Activated CD8-positive, alpha-beta T cell treated with anti-CD3 and anti-CD28 coated beads for 36 hours (primary cell): ENCODE measurements at places on chromosomes 5 and 9.

GRCh38 chr5:160484678-160485077 lies 63.0 kb downstream of the PTTG1 start:
- DNase-seq: no peak

DNA sequence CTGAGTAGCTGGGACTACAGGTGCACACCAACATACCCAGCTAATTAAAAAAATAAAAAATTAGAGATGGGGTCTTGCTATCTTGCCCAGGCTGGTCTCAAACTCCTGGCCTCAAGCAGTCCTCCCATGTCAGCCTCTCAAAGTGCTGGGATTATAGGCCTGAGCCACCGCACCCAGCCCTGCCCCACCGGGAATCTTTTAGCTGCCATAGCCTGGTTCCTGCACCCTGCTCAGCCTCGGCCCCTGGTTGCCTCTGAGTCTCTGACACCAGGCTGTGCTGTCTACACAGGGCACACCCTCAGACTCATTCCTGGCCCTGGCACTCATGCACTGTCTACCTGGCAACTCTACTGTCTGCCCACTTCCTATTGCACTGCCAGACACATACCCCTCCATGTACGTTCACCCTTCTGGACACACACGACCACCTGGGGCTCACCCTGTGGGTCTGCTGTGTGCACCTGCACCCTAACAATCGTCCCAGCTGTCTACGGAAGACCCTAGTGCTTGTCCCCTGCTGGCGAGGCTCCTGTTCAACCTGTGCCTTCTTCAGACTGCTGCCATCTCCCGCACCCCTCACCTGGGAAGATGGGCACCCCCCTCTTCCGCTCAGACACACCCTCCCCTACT lies 1.4 kb downstream of the PROP1 start:
- no peak for DNase-seq

GRCh38 chr9:112550531-112550930 lies 63.9 kb downstream of the KIAA1958 start:
- no peak for DNase-seq

GRCh38 chr9:14868772-14869583 lies 41.2 kb downstream of the FREM1 start:
- no peak for DNase-seq

- DNase-seq: no peak
These were observed 1.3 kb downstream of the DMRT1 start for GRCh38 chr9:842635-843426.

- DNase-seq: no peak
These were observed 35.5 kb downstream of the TIMD4 start for GRCh38 chr5:156927545-156927944.

GRCh38 chr5:140637371-140638100 lies 1.7 kb upstream of the TMCO6 start:
- DNase-seq: no peak

GRCh38 chr5:135387629-135387960 lies 11.4 kb downstream of the MACROH2A1 start:
- no peak for DNase-seq

GRCh38 chr9:38727497-38728001 lies 7.6 kb upstream of the FAM240B start:
- peak; percentile 3 for DNase-seq
